ENCODE measurements at places on chromosomes 11 and 22.
A peak's percentile ranks its signal among the peaks of the same experiment; 100 is the strongest.

- DNase-seq, result no peak
Measured at GRCh38 chr11:72574548-72575460, 99.4 kb downstream of the PDE2A start.

GRCh38 chr11:16028419-16028818, 327.9 kb downstream of the SOX6 start:
- DNase-seq, result no peak

- no peak for DNase-seq
Measured at GRCh38 chr11:134372536-134372935, 39.5 kb downstream of the B3GAT1 start.

DNA sequence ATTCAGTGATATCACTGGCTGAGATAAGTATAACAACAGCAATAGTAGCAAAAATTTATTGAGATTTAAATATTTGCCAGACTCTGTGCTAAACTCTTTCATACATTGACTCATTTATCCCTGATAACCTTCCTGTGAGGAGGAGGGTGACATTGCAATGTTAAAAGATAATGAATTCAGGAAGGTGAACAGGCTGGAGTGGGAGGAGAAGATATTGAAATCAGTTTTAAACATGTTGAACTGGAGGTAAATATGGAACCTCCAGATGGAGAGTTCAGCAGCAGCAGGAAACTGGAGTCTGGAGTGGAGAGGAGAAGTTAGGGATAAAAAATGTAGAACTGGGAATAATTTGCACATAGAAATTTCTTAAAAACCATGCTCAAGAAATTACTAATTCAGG, 142.0 kb upstream of the FAT3 start:
- DNase-seq, result no peak

DNA sequence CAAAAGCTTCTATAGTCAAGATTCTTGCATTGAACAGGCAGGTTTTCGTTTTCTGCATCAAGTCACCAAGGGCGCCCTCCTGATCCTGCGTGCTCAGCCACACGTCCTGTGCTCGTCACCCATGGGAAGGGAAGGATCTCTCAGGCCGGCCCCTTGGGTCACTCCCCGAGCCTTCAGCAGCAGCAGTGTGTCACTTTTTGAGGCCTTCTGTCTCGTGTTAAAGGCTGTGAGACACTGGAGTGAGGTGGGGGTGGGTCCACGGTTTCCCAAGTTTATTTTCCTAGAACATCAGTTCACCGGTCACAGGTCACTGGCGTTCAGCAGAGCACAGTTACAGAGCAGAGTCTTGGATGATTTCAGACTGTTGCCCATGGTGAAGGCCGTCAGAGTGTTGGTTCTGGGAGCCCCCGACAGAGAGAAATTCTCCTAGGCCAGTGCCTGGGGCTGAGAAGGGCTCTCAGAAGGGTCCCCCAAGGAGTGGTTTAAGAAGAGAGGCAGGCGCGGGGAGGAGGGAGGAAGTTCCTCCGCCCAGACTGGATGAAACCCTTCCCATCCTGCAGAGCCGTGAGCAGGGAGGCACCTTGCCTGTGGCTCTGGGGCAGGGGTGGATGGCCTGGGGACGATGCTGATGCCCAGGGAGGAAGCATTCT, 13.5 kb upstream of the ADORA2A start:
- DNase-seq, result no peak

DNA sequence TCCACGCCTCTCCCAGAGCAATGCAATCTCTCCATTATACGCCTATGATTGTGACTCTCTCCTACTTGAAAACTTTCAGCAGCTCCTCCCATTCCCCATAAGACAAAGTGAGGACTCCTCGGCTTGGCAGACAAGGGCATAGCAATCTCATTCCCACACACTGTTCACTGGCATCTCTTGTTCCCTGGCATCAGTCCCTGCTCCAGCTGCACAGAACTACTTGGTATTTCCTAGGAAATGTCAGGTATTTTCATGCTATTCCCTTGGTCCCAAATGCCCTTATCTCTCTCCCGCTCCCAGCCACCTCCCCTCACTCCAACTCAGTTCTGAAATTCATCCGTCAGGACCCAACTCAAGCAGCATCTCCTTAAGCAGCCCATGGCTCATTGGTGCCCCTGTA, 28.4 kb downstream of the TMPRSS5 start:
- DNase-seq, result no peak

- peak; percentile 93 for DNase-seq
Measured at GRCh38 chr11:65546217-65546958, 11.8 kb downstream of the LTBP3 start.

DNA sequence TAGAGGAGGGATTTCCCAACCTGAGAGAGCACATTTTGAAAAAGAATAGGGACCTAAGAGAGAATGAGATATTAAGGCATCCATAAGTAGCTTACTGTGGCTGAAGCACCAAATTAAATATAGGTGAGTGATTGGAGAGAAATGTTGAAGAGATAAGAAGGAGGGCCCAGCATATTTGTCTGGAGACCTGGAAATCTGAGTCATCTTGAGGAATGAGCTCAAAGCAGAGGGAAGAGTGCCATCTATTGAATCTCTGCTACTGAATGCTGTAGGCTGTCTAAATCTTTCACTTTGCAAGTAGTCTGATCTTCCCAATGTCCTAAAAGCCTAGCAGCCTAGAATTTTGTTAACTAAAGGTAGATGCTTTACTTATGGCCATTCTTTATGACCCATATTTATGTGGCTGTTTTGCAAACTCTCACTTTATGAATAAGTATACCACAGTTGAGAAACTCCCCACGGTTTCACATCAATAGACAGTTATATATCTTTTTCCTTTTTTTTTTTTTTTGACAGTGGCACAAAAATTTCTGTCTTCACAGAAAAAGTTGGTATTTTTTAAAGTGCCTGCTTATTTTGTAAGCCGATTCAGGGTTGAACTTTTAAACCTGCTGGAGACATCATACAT, 2093.5 kb downstream of the LRRC4C start:
- no peak for DNase-seq

DNA sequence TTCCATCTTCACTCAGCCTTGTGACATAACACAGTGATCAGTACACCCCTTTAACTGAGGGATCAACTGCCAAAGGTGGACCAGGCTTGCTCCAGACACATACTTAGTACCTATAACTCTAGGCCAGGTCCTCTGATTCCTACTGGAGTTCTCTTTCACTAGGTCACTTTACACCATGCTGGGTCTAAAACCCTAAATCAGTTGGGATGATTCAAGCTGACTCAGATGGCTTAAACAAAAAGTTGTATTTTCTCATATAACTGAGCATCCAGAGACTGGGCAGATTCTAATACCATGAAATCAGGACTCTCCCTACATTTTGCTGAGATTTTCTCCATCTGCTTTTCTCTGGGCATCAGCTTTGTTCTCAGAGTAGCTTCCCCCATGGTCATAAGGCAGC, 26.0 kb upstream of the FLI1 start:
- no peak for DNase-seq

DNA sequence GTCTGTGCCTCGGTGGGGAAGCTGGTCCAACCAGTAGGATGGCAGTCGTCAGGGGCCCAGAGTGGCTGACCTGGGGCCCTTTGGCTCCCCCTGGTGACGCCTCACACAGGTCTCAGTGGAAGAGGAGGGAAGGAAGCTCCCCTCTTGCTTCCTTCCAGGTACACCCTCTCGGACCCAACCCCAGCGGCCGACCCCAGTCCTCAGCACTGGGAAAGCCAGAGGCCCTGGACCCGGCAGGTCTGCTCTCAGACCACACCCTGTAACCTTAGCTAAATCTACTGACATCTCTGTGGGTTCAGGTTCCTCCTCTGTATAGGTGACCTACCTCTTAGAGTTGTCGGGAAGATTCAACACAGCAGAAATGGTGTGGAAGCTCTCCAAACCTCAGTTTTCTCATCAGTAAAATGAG, 3.4 kb upstream of the SCUBE1 start:
- DNase-seq, result peak; percentile 56

DNA sequence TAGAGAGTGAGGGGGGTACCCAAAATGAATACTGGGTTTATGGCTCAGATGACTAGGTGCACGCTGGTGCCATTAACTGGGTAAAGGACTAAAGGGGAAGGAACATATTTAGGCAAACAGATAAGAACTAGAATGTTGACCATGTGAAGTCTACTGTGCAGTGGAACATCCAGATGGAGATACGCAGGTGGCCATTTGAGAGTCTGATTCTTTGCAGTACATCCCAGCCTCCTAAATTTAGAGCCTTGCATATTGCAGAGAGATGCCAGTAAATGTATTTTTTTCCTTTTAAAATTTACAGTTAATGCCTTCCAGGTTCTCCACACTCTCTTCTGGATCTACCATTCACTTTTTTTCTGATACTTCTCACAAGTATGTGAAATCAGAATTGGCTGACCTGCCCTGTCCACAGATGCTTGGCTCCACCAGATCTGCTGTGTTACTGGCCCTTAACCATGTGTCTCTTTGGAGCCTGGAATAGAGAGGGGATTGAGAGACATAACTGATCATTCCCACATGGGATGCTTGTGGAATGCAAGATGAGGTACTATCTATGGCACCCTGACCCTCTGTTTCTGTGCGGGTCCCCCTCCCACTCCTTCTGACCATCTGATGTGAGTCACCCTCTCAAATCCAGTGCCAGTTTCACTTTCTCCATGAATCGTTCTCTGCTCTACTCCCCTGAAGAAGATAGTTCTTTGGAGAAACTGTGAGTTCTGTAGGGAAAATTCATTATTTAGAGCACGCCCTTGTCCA, 77.0 kb upstream of the NCAM1 start:
- DNase-seq, result no peak

DNA sequence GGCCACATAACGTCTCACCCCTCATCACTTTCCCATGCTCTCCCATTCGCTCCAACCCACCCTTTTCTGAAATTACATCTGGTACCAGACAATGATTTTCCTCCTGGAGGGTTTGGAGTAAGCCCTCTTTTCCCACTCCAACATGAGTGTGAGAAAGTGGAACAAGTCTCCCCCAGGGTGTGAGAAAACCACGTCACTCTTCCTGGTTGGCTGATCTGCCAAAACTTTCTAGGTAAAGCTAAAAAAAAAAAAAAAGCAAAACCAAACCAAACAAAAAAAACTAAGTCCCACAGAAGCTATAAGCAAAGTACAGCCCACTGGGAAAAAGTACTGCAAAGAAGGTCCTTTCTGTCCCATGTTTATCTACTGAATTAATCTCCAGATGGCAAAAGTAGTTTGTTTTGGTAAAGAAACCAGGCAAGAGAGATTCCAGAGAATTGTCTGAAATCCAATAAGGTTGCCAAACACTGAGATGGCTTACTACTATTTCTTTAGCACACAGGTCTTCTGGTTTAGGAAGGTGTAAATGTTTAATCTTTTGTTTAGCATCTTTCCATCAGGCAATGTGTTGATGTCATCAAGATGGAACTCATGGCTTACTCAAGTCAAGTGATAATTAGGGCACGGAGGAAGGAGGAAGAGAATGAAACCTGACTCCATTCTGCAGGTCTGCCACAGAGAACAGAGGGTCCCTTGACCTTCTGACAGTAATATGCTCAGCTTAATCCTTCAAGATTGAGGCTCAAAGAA, 395.6 kb downstream of the LARGE1 start:
- DNase-seq, result no peak

DNA sequence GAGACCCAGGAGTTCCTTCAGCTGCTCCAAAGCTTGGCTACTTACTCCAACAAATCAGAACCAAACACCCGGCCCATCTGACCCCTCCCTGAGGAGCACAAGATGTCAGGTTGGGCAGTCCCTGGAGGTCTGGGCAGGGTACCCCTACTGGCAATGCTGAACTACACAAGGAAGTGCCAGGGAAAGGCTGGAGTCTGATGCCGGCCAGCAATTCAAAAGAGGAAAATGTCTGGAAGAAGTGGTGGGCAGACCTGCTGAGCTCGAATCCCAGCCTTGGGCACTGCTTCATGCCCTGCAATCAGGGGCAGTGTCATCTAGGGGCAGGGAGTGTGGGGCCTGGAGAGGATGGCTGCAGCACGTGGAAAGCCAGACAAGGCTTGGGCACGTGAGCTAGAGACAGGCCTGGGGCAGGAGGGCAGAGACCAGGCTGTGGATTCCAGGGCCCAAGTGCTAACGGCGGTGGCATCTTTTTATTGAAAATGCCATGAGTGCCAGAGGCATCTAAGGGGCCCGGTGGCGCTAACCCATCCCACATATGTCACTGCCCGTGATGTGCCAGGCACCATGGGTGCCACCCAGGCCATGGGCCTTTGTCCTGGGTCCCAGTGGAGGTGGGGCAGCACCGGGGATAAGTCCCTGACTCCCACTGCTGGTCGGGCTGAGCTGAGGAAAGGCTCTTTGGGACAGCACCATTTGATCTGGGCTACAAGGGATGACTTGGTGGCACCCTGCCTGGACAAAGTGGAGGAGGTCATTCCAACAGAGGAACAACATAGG, 97.9 kb upstream of the PITPNB start:
- no peak for DNase-seq

GRCh38 chr11:120332822-120333716, 3.1 kb upstream of the ARHGEF12 start:
- DNase-seq, result no peak

GRCh38 chr11:82676483-82677094, 57.1 kb downstream of the FAM181B start:
- no peak for DNase-seq

All from NCI-H1105 (cell line).